ENCODE measurements at places on chromosomes 11 and 22. TPM values are rescaled to one million over a fixed set of nuclear protein-coding genes. Genes with fewer than 3 reads are reported as not detected.

DNA sequence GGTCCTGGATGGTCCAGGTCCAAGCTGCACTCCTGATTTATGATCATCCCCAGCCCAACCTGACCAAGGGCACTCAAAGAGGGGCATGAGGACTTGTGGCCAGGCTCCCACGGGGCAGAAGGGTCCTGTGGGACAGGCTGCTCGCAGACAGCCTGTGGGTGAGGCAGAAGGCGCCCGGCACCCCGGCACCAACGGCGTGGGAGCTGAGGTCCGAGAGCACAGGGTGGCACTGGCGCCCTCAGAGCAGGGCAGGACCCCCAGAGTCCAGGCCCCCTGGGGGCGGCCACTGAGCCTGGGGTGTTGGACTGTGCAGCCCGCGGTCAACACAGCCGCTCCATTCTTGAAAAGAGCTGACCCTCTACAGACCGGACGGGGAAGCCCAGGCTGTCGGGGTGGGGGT is 3.3 kb downstream of the IL17REL start:
- H3K27me3 ChIP-seq = no peaks in the 10 kb centered on the region
- H3K4me1 ChIP-seq = peaks cover 28% of the 10 kb centered on the region
- no peak overlapping the region for H3K27ac ChIP-seq
- no peak for DNase-seq
- no peak overlapping the region for H3K4me3 ChIP-seq
- no peaks in the 10 kb centered on the region for H3K36me3 ChIP-seq

- no peak for DNase-seq
- no peak overlapping the region for H3K4me3 ChIP-seq
- no peaks in the 10 kb centered on the region for H3K36me3 ChIP-seq
- H3K4me1 ChIP-seq = peaks cover 15% of the 10 kb centered on the region
Measured at GRCh38 chr11:46039990-46040389, 81.3 kb downstream of the PHF21A start.

DNA sequence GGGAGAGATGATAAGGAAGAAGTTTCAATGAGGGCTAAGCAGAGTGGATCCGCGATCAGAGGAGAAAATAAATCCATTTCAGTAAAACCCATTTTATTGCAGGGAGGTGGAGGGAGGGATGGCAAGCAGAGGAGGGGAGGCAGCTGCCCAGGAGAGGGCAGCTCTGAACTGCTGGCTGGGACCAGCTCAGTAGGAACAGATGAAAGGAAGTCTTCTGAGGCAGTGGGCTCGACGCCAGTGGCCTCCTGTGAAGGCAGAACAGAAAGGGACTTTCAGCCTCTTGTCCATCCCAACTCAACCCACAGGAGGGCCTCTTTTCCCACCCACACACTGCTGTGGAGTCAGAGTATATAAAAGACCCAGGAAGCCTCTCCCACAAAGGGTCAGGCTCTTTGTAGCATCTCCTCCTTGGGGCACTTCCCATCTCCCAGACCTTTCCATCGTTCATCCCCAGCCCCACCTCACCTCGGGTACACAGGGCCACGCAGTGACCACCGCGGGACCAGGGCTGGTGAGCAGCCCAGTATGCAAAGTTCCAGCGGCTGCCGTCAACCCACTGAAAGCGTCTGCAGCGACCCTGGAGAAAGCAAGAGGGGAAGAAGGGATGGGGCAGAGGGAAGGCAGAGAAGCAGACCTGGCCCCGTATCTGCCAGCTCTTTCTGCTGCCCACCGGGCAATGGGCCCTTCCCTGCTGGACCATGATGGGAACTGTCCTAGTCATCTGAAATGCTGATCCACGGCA is 3.0 kb downstream of the PRG2 start:
- no peak overlapping the region for H3K27ac ChIP-seq
- H3K36me3 ChIP-seq = no peaks in the 10 kb centered on the region
- no peaks in the 10 kb centered on the region for H3K27me3 ChIP-seq
- H3K4me3 ChIP-seq = no peak overlapping the region

Gene OR52N4
- 1.6 TPM for total RNA-seq

DNA sequence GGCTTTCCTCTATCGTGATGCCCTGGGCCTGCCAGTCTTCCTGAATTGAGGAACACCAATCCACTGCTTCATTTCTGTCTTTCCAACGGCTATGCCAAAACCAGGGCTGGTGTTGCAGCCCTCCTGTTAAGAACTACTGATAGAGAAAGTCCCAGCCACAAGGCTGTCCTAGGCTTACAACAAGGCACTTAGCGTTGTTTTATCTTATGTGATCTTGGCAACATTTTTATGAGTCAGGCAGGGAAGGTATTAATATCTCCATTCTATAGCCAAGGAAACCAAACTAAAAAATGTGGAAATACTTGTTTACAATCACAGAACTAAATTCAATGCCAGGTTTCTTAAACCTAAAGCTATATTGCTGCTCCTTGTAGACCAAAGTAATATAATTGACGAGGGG is 89.9 kb upstream of the AMOTL1 start:
- no peaks in the 10 kb centered on the region for H3K27me3 ChIP-seq
- no peaks in the 10 kb centered on the region for H3K4me1 ChIP-seq
- DNase-seq = no peak
- no peak overlapping the region for H3K4me3 ChIP-seq
- no peak overlapping the region for H3K27ac ChIP-seq

DNA sequence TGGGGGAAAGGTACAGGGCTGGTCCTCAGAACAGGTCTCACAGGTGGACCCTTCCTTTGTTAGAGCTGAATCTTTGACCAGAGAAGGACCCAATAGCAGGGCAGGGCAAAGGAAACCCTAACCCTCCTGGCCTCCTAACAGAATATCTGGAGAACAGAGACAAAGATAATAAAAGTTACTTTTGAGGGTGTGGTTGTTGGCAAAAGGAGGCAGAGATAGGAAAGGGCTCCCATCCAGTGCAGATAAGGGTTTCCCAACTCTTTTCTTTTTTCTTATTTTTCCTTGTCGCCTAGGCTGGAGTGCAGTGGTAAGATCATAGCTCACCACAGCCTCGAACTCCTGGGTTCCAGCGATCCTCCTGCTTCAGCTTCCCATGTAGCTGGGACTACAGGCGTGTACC is 11.9 kb downstream of the PCSK7 start:
- H3K27ac ChIP-seq = no peak overlapping the region
- DNase-seq = no peak
- no peaks in the 10 kb centered on the region for H3K4me1 ChIP-seq
- no peaks in the 10 kb centered on the region for H3K27me3 ChIP-seq
- H3K4me3 ChIP-seq = no peak overlapping the region

GRCh38 chr11:99693941-99694492 is 673.3 kb downstream of the CNTN5 start:
- no peak for DNase-seq
- no peak overlapping the region for H3K4me3 ChIP-seq
- H3K4me1 ChIP-seq = no peaks in the 10 kb centered on the region
- H3K27me3 ChIP-seq = no peaks in the 10 kb centered on the region
- no peaks in the 10 kb centered on the region for H3K36me3 ChIP-seq

Gene FREY1
- 4.8 TPM for total RNA-seq

Measured in CD4-positive, alpha-beta memory T cell (primary cell).